Cerebellar cortex (tissue), 1 donor: ENCODE measurements at places on chromosomes 1 and 21.

- peak; percentile 4 for DNase-seq
Measured at GRCh38 chr1:42815941-42816584, 859 bp upstream of the ERMAP start.

- DNase-seq, result peak; percentile 14
Measured at GRCh38 chr1:162285149-162285561, 91.5 kb downstream of the SPATA46 start.

DNA sequence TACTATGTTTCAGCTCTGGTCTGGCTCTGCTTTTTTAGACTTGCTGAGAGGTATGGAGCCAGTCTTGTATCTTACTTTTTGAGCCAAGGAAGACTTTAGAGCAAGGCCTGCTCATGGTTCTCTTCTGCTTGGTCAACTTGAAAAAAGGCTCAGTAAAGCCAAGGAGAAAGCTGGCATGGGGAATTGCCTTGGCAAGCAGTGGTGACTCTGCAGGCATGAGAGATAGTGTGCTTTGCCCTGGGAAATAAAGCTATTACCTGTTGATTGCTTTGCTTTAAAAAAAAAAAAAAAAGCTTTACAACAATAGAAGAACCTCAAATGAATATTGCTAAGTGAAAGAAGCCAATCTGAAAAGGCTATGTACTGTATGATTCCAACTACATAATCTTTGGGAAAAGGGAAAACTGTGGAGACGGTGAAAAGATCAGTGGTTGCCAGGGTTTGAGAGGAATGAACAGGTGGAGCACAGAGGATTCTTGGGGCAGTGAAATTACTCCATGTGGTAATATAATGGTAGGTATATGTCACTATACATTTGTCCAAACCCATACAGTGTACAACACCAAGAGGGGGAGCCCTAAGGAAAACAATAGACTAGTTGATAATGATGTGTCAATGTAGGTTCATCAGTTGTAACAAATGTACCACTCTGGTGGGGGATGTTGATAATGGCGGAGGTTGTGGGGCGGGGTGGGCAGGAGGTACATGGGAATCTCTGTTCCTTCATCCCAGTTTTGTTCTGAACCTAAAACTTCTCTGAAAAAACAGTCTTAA, 87.6 kb downstream of the HMCN1 start:
- peak; percentile 28 for DNase-seq

DNA sequence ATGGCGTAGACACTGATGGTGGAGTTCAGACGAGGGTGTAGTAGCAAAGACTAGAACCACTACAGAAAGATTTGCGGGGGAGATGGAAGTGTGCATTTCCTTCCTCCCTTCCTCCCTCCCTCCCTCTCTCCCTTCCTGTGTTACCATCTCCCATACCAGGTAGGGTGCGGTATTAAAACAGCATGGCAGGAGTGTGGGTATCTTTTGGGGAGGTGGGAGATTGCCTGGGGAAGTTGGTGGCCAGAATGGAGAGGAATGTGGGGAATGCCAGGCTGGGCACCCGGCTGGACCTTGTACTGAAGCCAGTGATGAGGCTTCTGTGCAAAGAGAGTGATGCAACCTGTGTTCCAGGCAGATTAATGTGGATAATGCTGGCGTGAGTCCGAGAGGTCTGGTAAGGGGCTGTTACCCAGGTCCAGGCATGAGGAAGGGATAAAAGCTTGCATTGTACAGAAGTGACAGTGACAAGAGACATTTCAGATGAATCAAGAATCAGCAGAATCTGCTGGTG, 30.3 kb upstream of the PPP2R5A start:
- no peak for DNase-seq

- DNase-seq, result no peak
Measured at GRCh38 chr1:48858200-48858920, 81.7 kb upstream of the BEND5 start.

DNA sequence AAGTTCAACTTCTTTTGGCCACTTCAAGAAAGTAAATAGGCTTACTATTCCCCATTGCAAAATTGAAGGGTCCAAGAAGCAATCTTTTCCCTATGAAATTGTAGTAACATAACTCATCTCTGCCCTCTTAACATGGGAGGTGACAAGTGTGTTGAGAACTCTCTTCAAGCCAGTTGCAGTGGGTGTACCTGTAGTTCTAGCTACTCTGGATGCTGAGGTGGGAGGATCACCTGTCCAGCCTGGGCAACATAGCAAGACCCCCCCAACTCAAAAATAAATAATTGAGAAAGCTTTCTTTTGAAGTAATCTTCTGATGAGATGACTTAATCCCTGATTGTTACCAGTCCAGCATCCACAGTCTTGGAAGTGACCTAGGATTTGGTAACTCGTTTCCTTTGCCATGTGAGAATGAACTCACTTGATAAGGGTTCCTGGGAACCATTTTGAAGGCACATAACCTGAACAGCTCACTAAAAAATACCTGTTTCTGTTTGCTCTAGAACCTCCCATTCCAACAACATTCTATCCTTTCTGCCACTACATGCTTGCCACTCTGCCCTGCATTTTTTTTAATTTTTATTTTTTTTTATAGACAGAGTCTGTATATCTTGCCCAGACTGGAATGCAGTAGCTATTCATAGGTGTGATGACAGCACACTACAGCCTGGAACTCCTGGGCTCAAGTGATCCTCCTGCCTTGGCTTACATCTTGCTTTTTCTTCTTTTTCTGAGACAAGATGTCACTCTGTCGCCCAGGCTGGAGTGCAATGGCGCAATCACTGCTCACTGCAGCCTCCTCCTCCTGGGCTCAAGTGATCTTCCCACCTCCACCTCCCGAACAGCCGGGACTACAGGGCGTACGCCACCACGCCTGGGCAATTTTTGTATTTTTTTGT, 1.4 kb upstream of the IPO9 start:
- no peak for DNase-seq

DNA sequence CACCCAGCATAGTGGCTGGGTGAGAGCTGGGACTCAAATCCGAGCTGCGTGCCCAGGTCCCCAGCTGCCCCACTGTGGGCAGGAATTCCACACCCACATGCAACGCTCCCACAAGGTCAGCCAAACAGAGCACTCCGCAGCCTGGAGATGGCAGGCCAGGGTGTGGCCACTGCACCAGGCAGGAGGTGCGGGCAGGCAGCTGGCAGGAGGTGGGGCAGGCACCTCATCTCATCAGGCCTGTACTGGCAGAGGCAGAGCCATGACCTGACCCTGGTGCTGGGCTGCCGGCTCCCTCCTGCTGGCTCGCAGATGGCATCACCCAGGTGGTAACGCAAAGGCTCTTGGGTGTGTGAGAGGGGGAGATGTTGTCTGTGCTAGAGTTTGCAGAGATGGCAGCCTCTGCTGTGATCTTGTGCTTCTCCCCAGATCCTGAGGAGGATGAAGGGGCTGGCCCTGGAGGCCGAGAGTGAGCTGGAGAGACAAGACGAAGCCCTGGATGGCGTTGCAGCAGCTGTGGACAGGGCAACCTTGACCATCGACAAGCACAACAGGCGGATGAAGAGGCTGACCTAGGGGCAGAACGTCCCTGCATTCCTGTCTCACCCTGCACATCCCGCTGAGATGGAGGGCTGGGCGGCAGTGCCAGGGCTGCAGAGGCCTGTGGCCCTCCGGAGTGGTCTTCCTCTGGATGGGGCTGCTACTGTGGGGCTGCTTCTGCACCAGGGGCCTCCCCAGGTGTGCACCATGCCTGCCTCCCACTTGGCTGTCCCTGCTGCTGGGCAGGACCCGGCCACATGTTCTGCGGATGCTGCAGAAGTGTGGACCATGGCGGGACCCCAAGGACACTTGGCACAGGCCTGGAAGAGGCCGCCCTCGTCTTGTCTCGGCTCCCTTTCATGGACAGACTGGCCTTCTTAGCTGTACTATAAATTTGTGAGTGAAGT, 35.1 kb upstream of the PRSS38 start:
- DNase-seq, result peak; percentile 63

GRCh38 chr1:200161801-200162200, 134.3 kb downstream of the NR5A2 start:
- DNase-seq, result no peak

GRCh38 chr1:209490013-209490412, 93.5 kb upstream of the CAMK1G start:
- peak; percentile 3 for DNase-seq

- no peak for DNase-seq
Measured at GRCh38 chr1:228992907-228993535, 257.7 kb downstream of the RHOU start.

GRCh38 chr1:62271948-62272728, 47.1 kb downstream of the KANK4 start:
- no peak for DNase-seq

- DNase-seq, result no peak
Measured at GRCh38 chr1:64955097-64956009, 11.0 kb downstream of the JAK1 start.

- peak; percentile 31 for DNase-seq
Measured at GRCh38 chr1:112395256-112395820, 676 bp upstream of the CTTNBP2NL start.

- no peak for DNase-seq
Measured at GRCh38 chr21:14526836-14527695, 19.0 kb downstream of the SAMSN1 start.

DNA sequence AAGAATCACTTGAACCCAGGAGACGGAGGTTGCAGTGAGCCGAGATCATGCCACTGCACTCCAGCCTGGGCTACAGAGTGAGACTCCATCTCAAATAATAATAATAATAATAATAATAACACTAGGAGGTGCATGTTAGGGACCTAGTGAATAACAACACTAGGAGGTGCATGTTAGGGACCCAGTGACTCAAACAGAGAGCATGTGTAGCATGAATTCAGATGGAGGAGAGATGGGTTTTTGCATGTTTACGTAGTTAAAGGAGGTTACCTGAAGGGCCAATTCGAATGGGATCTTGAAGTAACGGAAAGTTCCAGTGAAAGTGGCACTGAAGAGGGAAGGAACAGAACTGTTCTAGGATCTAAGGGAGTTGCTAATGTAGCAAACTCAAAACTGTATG, 7.1 kb upstream of the KCNK1 start:
- no peak for DNase-seq

GRCh38 chr1:78088015-78088414, 42.2 kb downstream of the GIPC2 start:
- no peak for DNase-seq

- DNase-seq, result peak; percentile 80
Measured at GRCh38 chr1:116164604-116165368, 53.6 kb downstream of the MAB21L3 start.

DNA sequence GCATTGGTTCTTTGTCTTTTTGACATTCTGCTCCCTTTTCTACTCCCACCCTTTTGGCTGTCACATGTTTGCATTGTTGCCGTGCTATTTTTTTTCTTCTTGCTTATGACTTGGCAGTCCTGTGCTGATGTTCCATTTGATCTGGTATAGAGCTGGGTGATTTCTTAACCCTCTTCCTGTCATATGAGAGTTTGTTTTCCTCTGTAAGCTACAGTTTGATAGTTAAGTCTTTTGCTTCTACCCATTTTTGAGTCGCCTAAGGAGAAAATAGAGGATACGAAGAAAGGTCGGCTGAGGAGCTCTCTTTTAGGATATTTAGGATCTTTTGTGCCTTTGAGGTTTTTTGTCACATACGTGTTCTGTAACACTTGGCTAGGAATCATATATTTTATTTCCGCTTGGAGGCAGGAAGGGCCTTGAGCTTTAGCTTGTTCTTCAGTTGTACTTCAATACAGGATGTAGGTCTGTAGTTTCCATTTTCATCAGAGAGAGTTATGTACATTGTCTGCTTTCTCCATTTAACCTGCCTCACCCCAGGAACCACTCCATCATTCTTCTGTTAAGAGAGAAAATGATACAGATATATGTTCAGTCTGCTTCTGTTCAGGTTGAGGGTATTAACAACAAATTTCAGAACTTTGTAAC, 150.7 kb downstream of the BACH1 start:
- DNase-seq, result no peak

GRCh38 chr1:42282867-42283583, 52.0 kb downstream of the FOXJ3 start:
- DNase-seq, result no peak

DNA sequence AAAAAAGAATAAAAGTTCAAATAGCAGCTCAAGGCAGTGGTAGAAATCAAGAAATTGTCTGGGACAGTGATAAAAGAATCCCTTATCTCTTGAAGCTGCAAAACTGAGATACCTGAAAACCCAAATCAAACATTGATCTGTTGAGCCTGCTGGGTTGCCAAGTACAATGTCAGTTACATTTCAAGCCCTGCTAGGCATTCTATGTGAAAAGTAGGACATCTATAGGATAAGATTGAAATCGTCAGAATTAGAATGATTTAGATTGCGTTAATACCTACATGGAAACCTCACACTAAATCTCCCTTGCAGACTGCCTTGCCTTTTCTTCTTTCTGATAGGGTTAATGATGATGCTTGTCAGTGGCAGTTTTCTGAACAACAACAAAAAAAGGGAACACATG, 1684.4 kb upstream of the B3GALT2 start:
- DNase-seq, result no peak

- DNase-seq, result peak; percentile 47
Measured at GRCh38 chr1:164562511-164562910, 3.5 kb downstream of the PBX1 start.

DNA sequence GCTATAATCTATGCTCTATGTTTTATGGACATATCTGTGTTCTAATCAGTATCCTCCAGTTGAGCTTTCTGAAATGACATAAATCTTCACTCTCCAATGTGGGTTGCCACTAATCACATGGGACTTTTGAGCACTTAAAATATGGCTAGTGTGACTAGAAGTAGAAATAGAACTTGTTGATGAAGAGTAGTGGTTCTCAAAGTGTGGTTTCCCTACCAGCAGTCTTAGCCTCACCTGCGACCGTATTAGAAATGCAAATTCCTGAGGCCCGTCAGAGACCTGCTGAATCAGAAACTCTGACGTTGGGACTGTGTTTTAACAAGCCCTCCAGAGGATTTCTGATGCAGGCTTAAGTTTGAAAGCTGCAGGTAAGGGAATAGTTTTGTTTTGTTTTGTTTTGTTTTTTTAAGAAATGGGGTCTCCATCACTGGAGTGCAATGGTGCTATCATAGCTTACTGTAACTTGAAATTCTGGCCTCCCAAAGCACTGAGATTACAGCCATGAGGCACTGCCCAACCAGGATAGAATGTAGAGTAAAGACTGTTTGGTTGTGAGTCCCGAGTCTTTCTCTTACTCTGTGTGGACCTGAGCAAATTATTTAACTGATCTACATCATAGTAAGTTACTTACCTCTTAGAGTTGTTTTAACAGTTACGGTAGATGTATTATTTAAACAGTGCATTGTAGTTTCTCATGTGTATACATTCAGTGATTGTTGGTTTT, 21.7 kb downstream of the GLRX2 start:
- no peak for DNase-seq
